ENCODE measurements at places on chromosomes 16 and 17.

DNA sequence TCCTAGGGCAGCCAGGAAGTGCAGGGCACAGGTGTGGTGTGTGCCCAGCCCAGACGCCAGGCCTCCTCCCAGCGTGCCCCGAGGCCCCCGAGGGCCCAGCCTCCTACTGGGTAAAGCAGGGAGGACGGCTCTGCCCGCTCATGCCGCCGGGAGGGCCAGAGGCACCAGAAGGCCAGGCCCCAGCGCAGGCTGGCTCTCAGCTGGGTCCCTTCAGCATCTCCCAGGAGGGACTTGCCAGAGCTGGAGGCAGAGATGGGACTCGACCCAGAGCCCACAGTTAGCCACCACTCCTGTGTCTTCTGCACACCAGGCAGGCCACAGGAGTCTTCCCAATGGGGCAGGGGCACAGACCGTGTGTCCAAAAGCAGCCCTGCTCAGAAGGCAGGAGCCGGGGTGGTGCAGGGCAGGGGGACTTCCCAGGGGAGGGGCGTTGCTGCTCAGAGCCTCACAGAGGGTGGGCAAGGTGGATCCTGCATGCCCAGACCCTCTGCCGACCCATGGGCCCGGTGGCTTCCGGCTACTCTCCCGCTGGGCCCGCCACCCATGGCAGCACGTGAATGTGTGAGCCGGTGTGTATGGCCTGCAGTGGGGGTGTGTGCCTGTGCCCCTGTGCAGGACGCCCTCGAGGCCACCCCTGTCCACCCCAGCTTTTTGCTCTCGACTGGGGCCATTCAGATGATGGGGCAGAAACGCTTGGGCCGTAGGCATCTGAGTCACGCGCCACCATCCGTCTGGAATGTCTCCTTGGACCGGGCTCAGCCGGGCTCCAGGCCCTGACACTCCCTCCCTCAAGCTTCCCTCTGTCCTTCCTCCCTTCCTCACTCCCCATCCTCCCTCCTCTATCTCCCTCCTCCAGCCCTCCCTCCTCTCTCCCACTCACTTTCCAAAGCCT lies 5.7 kb upstream of the ZNF469 start:
- no peak for DNase-seq

- no peak for DNase-seq
Observed at GRCh38 chr17:73705594-73705993, 61.3 kb upstream of the SDK2 start.

GRCh38 chr17:44024271-44024663 lies 9.5 kb upstream of the TMEM101 start:
- no peak for DNase-seq

- DNase-seq = no peak
Observed at GRCh38 chr17:76416899-76417298, 32.5 kb downstream of the SPHK1 start.

DNA sequence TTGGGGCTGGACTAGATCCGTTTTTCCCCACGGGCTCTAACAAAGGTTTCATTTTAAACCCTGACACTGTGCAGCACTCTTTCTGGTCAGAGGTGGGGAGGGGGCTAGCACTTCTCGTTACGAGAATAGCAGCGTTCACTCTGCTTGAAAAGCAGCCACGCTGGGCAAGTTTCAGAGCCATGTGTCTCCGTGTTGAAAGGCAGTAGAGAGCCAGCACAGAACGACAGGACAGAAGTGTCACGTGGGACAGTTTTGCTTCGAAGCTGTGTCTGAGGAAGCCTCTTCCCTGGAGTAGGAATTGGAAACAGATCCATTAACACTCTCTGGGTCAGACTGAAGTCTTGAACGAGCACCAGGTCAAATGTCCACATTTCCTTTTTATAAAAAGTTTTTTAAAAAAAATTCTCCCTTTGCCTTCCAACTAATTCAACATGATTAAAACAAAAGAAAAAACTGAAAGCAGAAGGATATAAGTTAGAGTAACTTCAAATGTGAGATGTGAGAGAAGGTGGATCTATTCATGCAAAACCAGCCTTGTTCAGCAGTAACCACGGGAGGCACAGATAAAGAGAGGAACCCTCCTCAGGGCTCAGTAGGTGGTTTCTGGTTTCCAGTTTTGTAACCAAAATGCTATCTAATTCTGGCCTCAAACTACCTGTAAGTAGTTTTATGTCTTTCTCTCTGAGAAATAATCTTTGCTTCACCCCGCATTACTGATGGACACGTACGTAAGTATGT lies 65.0 kb downstream of the SMG6 start:
- DNase-seq = no peak

DNA sequence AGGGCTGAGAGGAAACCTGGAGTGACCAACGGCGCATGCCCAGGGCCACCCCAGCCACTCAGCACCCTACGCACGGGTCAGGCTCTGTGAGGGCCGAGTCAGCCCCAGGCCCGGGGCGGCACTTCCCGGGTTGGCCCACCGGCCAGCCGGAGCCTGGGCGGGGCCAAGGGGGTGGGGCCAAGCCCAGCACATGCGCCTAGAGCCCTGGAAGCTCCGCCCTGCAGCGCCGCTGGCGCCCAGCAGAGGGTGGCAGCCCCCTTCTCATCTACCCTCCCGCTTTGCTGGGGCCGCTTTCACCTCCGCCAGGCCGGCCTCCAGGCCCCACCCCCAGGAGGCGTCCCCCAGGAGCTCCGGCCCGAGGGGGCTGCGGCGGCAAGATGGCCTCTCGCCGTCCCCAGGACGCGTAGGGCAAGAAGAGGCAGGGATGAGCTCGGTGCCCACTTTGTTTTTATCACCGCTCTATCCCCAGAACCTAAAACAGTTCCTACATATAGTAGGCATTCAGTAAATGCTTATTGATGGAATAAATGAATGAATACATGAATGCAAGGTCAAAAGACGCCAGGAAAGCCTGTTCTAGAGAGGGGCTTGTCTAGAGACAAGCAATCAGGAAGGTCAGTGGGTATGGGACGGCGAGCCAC lies 31.3 kb downstream of the MYO18A start:
- DNase-seq = peak; percentile 94

- DNase-seq = no peak
Observed at GRCh38 chr17:76953946-76954345, 85.7 kb downstream of the MGAT5B start.

GRCh38 chr16:50525262-50525661 lies 22.9 kb upstream of the NKD1 start:
- no peak for DNase-seq

GRCh38 chr17:58615768-58616659 lies 75.8 kb downstream of the TEX14 start:
- DNase-seq = no peak

DNA sequence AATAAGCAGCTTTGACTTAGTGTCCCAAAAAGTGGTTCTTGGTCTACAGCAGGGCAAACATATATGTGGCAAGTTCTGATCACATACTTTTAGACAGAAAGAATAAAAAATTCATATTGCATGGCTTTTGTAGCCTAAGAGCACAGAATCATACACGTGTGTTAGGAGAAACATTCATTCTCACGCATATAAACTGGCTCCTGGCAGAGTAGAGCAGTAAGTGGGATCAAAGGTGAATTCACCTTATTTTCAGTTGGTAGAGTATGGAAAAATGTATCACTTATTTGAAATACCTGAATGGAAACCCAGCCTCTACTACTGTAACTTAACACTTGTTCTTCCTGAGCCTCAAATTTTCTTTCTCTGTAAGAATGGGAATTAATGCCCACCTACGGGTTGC lies 34.8 kb downstream of the DGKE start:
- no peak for DNase-seq

- DNase-seq = peak; percentile 54
Observed at GRCh38 chr17:32007463-32008298, 498 bp downstream of the LRRC37B start.

DNA sequence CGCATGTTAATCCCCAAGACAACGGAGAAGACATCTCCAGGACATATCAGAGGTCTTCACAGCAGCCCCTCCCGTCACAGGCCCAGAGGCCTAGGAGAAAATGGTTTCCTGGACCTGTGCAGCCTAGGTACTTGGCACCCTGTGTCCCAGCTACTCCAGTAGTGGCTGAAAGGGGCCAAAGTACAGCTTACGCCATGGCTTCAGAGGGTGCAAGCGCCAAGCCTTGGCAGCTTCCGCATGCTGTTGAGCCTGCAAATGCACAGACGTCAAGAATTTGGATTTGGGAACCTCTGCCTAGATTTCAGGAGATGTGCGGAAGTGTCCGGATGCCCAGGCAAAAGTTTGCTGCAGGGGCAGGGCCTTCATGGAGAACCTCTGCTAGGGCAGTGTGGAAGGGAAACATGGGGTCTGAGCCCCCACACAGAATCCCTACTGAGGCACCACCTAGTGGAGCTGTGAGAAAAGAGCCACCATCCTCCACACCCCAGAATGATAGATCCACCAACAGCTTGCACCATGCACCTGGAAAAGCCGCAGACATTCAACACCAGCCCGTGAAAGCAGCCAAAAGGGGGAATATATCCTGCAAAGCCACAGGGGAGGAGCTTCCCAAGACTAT lies 159.3 kb upstream of the COX10 start:
- no peak for DNase-seq

- no peak for DNase-seq
Observed at GRCh38 chr17:16938031-16938430, 33.9 kb downstream of the TNFRSF13B start.

DNA sequence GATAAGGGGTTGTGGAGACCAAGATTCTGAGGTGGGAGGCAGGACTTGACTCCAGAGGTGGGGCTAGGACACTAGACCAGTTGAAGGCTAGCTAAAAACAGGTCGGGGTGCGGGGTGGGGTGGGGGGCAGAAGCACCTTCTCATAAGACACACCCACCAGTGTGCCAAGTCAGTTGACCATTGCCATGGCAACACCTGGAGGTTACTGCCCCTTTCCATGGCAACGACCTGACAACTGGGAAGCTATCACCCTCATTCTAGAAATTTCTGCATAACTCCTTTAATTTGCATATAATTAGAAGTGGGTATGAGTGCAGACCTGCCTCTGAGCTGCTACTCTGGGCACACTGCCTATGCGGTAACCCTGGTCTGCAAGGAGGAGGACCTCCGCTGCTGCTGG lies 53.9 kb upstream of the ALOX12 start:
- DNase-seq = no peak

- no peak for DNase-seq
Observed at GRCh38 chr16:14056970-14057369, 14.1 kb upstream of the MRTFB start.

- no peak for DNase-seq
Observed at GRCh38 chr16:65662256-65662655, 540.4 kb upstream of the CDH11 start.

GRCh38 chr16:57953857-57954256 lies 17.1 kb downstream of the CNGB1 start:
- no peak for DNase-seq

DNA sequence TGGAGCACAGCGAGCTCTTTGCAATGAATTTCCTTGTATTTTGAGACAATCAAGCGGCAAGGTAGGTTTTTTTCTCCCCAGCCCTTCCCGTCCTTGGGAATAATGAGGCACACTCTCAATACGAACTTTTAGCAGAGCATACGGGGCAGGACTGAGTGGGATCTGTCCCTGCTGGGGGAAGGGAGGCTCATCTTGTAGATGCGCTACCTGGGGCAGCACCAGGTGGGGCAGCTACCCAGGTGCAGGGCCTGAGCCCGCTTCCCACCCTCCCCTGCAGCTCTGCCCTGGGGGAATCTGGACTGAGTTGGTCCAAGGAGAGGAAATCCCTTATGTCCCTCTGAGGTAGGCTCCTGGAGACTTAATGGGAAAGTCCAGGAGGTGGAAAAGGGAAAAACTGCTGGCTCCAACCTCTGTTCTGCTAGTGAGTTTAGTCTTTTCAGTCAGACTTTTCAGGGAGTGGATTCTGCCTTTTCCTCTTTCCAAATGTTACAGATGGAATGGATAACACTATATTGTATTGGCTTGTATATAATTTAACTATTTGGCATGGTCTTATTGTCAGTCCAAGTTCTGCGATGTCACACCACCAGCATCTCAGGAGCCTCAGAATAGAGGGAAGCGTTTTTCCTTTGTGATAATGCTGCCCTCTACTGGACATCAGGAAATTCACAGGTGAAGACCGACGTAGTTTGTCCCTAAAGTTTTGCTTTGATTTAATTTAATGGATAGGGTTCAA lies 9.6 kb upstream of the CES1 start:
- DNase-seq = peak; percentile 38

- no peak for DNase-seq
Observed at GRCh38 chr17:49958723-49959122, 10.3 kb upstream of the DLX4 start.

- no peak for DNase-seq
Observed at GRCh38 chr17:49525831-49526741, 31.0 kb downstream of the NGFR start.

- DNase-seq = no peak
Observed at GRCh38 chr17:31275116-31275515, 21.9 kb downstream of the OMG start.

DNA sequence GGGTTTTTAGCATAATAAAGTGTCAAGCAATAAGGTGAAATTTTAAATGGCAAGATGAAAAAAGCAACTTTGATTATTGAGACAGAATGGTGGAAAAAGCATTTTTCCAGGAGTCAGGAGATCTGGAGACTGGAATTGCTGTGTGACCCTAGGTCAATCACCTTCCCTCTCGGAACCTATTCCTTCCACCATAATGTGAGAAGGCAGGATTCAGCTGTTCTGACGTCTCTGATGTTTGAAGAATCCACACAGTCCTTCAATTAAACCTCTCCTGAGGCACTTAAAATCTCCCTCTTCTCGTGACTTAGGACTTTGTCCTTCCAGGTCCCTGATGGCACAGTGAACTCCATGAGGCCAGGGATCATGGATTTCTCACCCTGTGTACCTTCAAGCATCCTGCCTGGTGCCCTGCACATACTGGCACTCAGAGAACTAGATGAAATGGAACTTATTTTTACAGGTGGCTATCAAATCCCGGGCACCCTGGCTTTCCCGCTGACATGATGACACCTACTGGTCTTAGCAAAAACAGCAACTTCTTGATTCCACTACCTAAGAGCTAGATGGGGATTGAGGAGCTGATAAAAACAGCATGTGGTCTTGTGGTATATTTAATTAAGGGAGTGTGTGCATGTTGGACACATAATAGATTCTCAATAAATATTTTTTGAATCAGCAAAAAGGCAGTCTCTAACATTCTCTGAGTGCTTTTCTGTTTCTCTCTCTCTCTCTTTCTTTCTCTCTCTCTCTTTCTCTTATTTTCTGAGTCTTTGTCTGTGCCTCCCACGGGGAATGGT lies 2.3 kb upstream of the CCDC182 start:
- DNase-seq = peak; percentile 59
